Astrocyte (in vitro differentiated cells and primary cell): ENCODE measurements at places on chromosomes 12 and 14.

DNA sequence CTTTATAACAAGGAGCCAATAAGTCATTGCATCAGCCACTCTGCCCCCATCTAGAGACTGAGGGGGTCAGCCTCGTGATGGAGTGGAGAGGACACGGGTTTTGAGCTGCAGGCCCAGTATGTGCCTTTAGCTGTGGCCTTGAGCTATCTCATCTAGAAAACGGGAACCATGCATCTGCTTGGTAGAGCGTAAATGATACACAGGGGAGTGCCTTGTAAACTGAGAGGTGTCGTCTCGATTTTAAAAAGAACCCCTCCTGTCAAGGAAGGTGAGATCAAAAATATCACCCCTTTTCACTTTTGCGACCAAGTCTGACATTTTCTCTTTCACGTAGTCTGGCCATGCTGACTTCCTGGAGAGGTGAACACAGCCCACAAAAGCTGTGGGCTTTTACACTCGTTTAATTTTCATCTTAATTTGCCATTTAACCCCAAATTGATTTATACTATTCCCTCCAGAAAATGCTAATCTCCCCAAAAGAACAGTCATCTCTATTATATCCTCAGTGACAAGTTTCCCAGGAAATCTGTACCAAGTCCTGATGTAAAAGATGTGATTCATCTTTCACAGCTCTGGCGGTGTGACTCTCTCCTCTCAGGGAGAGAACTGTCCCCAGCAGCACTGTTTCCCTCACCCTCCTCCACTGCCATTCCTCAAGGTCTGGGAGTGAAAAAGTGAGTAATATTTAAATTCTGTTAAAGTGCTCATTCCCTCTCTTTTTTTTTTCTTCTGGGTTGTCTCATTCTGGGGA lies 30.6 kb downstream of the VCPKMT start:
- H3K4me1 ChIP-seq = peaks cover 5% of the 10 kb centered on the region
- no peak overlapping the region for H3K27ac ChIP-seq
- H3K4me3 ChIP-seq = no peak overlapping the region
- H3K27me3 ChIP-seq = no peaks in the 10 kb centered on the region
- no peaks in the 10 kb centered on the region for H3K36me3 ChIP-seq

DNA sequence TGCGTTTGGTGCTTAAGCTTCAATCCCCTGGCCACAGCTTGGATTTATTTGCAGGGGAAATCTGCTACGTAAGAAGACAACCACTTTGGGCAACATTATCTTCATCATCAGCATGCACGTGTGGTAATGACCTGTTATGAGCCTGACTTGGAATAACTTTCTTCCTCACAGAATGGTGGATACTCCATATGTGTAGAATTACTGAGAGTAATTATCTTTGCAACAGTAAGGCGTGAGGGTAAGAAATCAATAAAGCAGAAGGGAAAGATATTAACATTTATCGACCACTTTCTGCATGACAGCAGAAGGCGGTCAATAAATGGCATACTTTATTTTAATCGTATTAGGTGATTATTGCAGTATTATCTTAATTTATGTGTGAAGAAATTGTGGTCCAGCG lies 152.7 kb downstream of the RGS6 start:
- no peaks in the 10 kb centered on the region for H3K27me3 ChIP-seq
- no peak overlapping the region for H3K27ac ChIP-seq
- no peak for DNase-seq

- peaks cover 9% of the 10 kb centered on the region for H3K4me1 ChIP-seq
- no peaks in the 10 kb centered on the region for H3K27me3 ChIP-seq
- H3K36me3 ChIP-seq = no peaks in the 10 kb centered on the region
- no peak for DNase-seq
- no peak overlapping the region for H3K4me3 ChIP-seq
Measured at GRCh38 chr12:46487567-46488131, 115.1 kb upstream of the SLC38A2 start.

DNA sequence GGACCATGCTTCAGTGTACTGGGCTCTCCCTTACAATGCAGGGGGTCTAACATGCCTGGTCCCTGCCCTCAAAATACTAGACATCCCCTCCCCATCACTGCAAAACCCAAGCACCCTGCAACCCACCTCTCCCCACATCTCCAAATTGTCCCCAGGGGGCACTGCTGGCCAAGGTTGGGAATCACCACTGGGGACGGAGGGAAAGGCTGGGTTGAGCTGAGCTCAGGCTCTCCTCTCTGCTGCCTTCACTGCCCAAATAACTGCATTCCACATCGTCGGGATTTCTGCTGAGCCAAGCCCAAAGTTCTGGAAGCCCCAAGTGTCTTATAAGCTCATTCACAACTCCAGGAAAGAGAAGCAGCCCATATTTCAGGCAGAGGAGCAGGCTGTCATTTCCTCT lies 69.6 kb downstream of the NT5DC3 start:
- H3K36me3 ChIP-seq = peaks cover 29% of the 10 kb centered on the region
- no peak overlapping the region for H3K27ac ChIP-seq
- no peak overlapping the region for H3K4me3 ChIP-seq
- no peaks in the 10 kb centered on the region for H3K27me3 ChIP-seq

DNA sequence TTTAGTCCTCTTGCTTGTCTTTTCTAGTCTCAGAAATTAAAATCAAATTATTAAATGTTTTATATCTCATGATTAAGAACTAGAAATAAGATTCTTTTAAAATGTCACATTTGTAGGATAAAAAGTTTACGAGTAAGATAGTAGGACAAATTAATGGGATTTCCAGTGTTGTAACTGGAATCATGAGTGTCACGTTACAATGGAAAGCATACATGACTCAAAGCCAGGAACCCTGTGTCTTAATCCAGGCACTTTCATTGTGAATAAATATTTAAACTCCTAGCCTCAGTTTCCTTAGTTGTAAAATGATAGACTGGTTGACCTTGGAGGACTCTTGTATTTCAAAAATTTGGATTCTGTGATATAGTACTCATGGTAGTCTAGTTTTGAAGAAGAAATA lies 84.9 kb downstream of the MIA2 start:
- H3K27ac ChIP-seq = no peak overlapping the region
- H3K36me3 ChIP-seq = peaks cover 25% of the 10 kb centered on the region
- H3K27me3 ChIP-seq = no peaks in the 10 kb centered on the region
- no peak for DNase-seq

DNA sequence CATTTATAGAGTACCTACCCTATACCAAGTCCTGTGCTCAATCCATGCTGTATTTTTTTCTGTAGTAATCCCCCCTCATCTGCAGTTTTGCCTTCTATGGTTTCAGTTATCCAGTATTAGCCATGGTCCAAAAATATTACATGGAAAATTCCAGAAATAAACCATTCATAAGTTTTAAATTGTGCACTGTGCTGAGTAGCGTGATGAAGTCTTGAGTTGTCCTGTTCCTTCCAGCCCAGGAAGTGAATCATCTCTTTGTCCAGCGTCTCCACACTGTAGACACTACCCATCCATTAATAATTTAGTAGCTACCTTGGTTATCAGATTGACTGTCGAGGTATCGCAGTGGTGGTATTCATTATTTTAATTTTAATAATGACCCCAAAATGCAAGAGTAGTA lies 54.2 kb downstream of the SUDS3 start:
- DNase-seq = no peak
- no peak overlapping the region for H3K4me3 ChIP-seq
- no peaks in the 10 kb centered on the region for H3K4me1 ChIP-seq
- no peak overlapping the region for H3K27ac ChIP-seq
- no peaks in the 10 kb centered on the region for H3K27me3 ChIP-seq
- H3K36me3 ChIP-seq = no peaks in the 10 kb centered on the region

DNA sequence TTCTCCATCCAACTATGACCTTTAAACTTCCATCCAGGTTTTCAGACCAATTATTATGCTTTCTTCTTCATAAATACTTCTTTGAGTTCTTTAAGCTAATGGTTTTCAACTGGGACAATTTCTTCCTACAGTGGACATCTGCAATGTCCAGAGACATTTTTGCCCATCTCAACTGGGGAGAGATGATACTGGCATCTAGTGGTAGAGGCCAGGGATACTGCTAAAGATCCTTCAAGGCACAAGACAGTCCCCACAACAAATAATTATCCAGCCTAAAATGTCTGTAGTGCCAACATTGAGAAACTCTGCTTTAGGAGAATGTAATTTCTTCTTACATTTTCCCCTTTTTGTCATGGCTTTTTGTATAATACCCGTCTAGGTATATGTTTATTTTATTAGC lies 10.6 kb downstream of the TRHDE start:
- H3K4me3 ChIP-seq = no peak overlapping the region
- no peaks in the 10 kb centered on the region for H3K27me3 ChIP-seq
- no peaks in the 10 kb centered on the region for H3K36me3 ChIP-seq

GRCh38 chr14:63899953-63900352 lies 47.1 kb downstream of the SYNE2 start:
- DNase-seq = no peak
- H3K27me3 ChIP-seq = no peaks in the 10 kb centered on the region
- no peak overlapping the region for H3K4me3 ChIP-seq
- H3K27ac ChIP-seq = no peak overlapping the region

DNA sequence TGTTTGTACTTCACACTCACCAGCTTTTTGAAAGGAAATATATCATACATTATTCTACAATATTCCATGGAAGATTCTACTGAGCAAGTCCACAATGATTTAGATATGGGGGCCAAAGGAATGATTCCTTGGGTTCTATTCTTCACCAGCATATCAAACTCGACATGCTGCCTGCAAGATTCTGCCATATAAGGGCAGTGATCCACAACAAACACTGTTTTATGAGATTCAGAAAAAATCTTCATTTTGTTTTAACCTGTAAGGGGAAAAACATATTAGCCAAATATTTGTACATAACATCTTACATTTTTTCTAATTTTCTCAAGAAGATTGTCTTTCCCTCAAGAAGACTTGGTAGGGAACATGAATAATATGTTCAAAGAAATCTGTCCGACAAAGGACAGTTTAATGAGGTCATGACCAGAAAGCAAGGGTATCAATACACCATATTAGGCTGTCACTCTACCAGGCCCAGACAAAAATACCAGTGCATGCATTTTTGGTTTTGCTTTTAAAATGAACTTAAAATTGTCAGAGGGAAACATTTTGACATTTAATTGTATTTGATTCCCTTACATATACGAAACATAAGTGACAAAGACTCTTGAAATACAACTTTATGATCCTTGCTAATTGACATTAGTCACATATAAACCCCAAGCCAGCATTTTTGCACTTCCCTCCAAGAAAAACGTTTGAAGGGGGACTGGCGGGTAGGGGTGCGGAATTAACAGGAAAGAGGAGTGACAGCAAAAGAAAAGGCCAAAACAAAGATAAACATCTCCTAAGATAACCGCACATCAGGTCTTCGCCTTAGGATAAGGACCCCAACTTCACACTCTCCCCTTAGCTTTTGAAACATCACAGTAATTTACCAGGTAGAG lies 980 bp downstream of the INTS13 start:
- peak overlapping the region; percentile 96 for H3K27ac ChIP-seq
- peaks cover 5% of the 10 kb centered on the region for H3K36me3 ChIP-seq
- H3K4me1 ChIP-seq = peaks cover 26% of the 10 kb centered on the region

GRCh38 chr12:72658615-72659014 lies 386.4 kb downstream of the TRHDE start:
- H3K4me1 ChIP-seq = no peaks in the 10 kb centered on the region
- DNase-seq = no peak
- H3K27me3 ChIP-seq = no peaks in the 10 kb centered on the region
- no peaks in the 10 kb centered on the region for H3K36me3 ChIP-seq
- no peak overlapping the region for H3K4me3 ChIP-seq

GRCh38 chr12:53222170-53222721 lies 9.8 kb downstream of the RARG start:
- no peak overlapping the region for H3K4me3 ChIP-seq
- no peaks in the 10 kb centered on the region for H3K27me3 ChIP-seq
- peaks cover 55% of the 10 kb centered on the region for H3K4me1 ChIP-seq
- H3K27ac ChIP-seq = no peak overlapping the region
- no peak for DNase-seq
- H3K36me3 ChIP-seq = no peaks in the 10 kb centered on the region

GRCh38 chr12:43736927-43737440 lies 21.6 kb downstream of the PUS7L start:
- H3K36me3 ChIP-seq = peaks cover 17% of the 10 kb centered on the region
- H3K4me1 ChIP-seq = peaks cover 22% of the 10 kb centered on the region
- no peak overlapping the region for H3K4me3 ChIP-seq
- DNase-seq = peak; percentile 27
- H3K27ac ChIP-seq = peak overlapping the region; percentile 65

- peak; percentile 83 for DNase-seq
- H3K27ac ChIP-seq = no peak overlapping the region
- no peak overlapping the region for H3K4me3 ChIP-seq
- H3K4me1 ChIP-seq = no peaks in the 10 kb centered on the region
- no peaks in the 10 kb centered on the region for H3K27me3 ChIP-seq
Measured at GRCh38 chr12:98185606-98186005, 329.8 kb upstream of the TMPO start.

- H3K36me3 ChIP-seq = no peaks in the 10 kb centered on the region
- no peak overlapping the region for H3K27ac ChIP-seq
- peaks cover 13% of the 10 kb centered on the region for H3K4me1 ChIP-seq
- DNase-seq = peak; percentile 71
- no peak overlapping the region for H3K4me3 ChIP-seq
- no peaks in the 10 kb centered on the region for H3K27me3 ChIP-seq
Measured at GRCh38 chr12:43029971-43030370, 440.4 kb upstream of the PRICKLE1 start.

DNA sequence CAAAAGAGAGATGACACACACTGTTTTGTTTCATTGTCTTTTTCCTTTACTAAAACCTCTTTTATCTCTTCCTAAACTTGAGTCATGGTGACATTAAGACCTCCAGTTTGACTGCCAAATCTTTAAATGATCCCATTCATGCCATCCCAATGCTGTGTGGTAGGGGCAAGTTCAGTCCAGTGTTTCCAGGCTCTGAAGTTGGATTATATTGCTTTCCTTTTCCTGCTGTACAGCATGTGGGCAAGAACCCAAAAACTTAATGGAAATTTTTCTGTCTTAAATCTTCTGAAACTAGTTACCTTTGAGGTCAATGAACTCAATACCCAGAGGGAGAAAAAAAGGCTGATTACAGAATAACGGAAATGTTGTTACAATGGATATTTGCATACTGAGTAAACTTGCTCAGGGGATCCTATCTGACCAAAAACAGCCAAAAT lies 187.1 kb upstream of the FAR2 start:
- no peaks in the 10 kb centered on the region for H3K36me3 ChIP-seq
- H3K4me1 ChIP-seq = peaks cover 3% of the 10 kb centered on the region
- H3K27me3 ChIP-seq = no peaks in the 10 kb centered on the region
- no peak overlapping the region for H3K4me3 ChIP-seq
